ENCODE measurements at places on chromosomes 2 and 18.

GRCh38 chr18:24721388-24721787 lies 261.0 kb downstream of the HRH4 start:
- DNase-seq: no peak

- DNase-seq: no peak
Observed at GRCh38 chr18:44473394-44474066, 207.2 kb upstream of the SETBP1 start.

DNA sequence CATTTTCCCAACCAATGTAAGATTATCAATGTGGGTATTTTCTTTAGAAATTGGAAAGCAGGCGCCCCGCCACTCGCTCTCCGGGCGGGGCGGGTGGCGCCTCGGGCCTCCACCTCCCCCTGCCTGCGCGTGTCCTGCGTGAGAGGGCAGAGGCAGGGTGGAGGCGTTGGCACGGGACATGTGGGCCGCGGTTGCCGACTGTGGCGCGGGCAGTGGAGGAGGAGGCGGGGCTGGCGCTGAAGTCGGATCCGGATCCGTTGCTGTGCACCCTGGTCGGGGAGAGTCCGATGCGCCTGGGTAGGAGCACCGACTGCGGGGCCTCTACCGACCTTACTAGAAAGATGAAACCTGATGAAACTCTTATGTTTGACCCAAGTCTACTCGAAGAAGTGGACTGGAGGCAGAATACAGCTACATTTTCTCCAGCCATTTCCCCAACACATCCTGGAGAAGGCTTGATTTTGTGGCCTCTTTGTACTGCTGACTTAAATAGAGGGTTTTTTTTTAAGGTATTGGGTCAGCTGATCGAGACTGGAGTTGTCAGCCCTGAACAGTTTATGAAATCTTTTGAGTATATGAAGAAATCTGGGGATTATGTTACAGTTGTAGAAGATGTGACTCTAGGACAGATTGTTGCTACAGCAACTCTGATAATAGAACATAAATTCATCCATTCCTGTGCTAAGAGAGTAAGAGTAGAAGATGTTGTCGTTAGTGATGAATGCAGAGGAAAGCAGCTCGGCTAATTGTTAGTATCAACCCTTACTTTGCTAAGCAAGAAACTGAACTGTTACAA lies 37.9 kb downstream of the PMS1 start:
- DNase-seq: no peak

DNA sequence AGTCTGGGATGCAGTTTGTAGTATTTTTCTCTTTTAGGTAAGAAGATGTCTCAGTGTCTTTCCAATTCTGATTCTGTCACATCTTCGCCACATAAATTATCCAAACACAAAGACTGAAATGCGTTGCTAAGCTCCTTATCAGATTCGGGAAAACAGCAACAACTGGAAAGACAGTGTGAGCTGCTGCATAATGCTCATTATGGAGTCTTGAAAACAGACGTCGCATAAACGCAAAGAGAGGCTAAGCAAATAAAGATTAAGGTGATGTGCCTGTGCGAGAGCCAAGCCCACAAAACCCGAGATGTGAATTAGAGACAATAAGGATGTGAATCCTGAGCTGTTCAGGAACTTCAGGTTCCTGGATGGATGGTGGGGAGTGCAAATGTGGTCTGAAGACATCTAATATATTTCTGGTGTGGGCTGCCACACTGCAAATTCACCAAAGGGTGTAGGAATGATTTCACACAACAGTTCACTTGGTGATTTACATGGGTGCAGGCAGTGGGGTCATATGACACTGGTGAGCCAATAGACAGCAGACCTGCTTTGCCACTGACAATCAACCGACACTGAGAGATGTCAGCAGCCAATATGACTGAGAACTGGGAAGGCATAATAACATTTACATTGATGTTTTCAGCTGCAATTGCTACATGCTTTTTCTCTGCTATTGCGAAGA lies 195.8 kb downstream of the MTX2 start:
- DNase-seq: no peak

GRCh38 chr2:136765256-136766072 lies at the start of gene THSD7B:
TSS of gene THSD7B (plus strand) at chr2:136765545. CDS start at chr2:136882179, 116,634 bp downstream.
- no peak for DNase-seq

DNA sequence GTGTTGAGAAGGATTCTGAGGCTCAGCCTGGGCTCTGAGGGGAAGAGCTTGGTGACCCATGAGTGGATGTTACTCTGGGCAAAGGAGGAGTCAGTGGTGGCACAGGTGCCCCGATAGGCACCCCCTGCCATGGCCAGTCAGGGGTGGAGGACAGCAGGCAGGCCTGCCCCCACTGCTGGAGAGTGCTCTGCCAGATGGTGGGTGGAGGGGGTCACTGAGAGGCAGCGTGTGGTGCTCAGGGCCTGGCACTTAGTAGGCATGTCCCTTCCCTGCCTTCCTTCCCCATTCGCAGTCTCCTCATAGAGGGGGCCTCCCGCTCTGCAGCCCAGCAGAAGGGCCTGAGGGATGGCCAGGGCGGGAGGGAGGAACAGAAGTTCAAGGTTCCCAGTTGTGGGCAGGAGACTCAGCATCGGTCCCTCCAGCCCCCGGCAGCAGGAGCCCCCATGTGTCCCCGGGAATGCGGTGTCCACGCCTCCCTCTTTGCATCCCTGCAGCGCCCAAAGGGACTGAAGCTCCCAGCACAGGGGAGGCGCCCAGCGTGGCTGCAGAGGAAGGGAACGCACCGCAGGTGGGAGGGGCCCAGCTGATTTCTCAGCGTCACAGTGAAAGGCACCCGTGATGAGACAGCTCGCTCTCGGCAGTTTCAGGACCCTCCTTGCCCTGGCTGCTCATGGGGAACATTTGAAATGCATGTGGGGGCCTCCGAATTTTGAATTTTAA lies 5.7 kb upstream of the SNED1 start:
- no peak for DNase-seq

DNA sequence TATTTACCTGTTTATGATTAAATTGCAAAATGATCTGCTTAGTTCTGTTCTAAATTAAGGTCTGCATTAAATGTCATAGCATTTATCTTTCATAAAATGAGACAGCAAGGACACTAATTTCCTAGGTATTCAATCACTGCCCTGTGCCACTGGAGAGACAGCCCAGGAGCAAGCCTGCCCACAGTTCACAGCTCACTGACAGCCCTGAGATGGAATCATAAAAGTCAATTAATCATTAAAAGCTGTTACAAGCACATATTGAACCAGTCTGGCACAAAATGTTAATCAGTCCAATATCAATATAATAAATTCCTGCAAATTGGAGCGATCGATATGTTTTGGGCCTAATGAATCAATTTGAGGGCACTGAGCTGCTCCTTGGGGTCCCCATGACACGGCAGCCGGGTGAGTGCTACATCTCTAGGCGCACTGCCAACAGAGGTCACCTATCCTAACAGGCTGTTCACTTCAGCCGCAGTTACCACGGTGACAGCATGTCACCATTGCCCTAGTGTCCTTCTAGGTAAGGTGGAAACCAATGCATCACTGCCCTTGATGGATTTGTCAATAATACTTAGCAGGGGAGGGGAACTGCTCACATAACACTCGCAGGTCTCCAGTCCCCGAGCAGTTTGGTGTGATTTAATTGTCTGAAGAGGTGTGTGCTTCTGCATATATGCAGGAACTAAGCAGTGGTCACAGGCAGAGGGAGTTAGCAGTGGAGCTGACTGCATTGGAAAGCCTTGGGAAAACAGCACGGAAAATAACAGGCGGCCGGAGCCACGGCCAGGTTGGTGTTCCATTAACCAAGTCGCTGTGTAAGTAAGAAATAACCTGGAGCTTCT lies 47.3 kb downstream of the POU3F3 start:
- no peak for DNase-seq

DNA sequence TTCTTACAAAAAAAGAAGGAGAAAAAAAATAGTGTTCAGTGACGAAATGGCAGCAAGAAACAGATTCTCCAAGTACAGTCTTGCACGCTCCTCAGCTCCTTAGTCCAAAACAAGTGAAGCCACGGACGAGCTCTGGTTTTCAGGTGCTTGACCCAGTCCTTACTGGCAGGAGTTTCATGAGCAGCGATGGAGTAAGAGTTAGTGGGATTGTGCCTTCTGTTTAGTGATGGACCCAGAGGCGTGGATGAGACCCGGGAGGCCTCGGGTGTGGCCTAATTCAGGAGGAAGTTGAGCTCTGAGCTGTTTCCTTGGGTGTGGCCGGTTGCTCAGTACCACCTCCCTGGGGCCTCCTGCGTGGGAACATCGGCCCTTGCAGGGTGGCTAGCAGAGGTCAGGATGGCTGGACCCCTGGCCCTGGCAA lies 52.0 kb downstream of the KIF5C start:
- no peak for DNase-seq

Measured in Kasumi-1 (cell line).